ENCODE measurements at places on chromosomes 12 and 14. TPM values are rescaled to one million over a fixed set of nuclear protein-coding genes. Genes with fewer than 3 reads are reported as not detected.

The LHX5 gene
- total RNA-seq = under 0.01 TPM

The TSPAN8 gene
- 0.25 TPM for total RNA-seq

The CACNA1C gene
- total RNA-seq = 24.1 TPM

The NOS1 gene
- total RNA-seq = 3.9 TPM

The NPAS3 gene
- total RNA-seq = 24.1 TPM

Data from temporal lobe (tissue), 4 donors.